Psoas muscle (tissue), 8 donors: ENCODE measurements at places on chromosomes 3 and 15.

- peak; percentile 64 for DNase-seq
Observed at GRCh38 chr15:73265536-73266153, 103.1 kb downstream of the HCN4 start.

GRCh38 chr3:156211583-156211982, 91.2 kb downstream of the KCNAB1 start:
- DNase-seq: no peak

DNA sequence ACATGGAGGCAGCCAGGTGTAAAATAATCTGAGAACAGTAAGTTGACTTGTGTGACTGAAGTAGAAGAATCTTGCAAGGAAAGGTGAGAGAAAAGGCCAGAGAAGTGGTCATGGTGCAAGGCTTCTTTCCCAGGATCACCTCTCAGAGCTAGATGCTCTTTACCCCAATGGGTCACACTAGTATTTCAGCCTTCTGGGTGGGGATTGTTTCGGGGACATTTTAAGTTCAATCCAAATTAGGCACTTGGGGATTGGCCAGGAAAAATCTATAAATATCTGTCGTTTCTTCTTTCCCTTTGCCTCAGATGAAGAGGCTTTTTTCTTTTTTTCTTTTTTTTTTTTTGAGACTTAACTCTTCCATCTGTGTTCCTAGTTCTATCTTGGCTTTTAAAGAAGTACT, 188.0 kb downstream of the KLHL25 start:
- no peak for DNase-seq

- DNase-seq: no peak
Observed at GRCh38 chr3:139676632-139677387, 962 bp downstream of the NMNAT3 start.

DNA sequence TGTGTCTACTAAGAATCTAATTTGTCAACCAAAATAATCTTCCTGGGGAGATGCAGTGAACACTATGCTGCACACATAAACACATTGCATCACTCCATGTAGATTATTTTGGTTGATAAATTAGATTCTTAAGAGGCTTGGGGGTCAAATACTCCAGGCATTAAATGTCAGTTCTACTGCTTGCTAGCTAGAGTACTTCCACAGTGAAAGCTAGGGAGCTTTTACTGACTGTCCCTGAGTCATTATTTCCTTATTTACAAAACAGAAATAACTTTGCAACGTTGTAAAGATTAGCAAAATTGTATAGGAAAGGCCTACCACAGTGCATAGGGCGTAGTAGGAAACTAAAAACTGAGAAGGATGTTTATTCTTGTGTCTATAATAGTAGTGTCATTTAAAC, 12.9 kb upstream of the TMC3 start:
- no peak for DNase-seq

GRCh38 chr15:31559786-31560185, 233.2 kb downstream of the KLF13 start:
- DNase-seq: no peak

GRCh38 chr3:167493244-167493643, 19.4 kb upstream of the SERPINI2 start:
- no peak for DNase-seq

GRCh38 chr3:114223143-114223542, 14.2 kb downstream of the ZNF80 start:
- no peak for DNase-seq

DNA sequence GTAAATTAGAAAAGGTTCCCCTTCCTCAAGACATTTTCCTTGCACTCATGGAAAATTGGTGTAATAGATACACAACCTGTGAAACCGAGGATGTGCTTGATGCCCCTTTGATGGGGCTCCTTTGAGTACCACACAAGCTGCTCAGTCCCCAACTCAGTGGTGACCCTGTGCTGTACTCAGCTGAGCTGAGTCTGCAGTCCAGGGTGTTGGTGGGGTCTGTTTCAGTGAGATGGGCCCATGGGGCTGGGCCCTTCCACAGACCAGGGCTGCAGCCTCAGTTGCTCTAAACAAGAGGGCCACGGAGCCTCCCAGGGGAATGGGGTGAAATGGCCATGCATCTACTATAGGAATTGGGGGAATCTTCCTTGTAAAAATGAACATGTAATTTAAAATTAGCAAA, 39.3 kb downstream of the KY start:
- DNase-seq: no peak

DNA sequence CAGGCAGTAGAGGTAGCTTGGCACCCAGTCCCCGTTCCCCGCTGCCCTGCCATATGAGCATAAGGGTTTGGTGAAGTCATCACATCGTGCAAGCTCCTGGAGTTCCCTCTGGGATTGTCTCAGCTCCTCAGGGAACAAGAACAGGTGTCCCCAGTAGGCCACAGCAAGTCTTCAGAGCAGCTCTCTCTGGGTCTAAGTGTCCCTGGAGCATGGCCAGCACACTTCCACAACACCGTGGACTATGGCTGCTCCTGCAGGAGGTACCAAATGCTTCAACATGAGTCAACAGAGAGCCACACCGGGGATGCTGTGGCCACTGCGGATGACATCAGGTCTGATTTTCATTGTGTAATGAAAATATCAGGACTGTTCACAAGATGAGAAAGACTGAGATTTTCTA, 23.1 kb downstream of the ABHD6 start:
- DNase-seq: peak; percentile 27

DNA sequence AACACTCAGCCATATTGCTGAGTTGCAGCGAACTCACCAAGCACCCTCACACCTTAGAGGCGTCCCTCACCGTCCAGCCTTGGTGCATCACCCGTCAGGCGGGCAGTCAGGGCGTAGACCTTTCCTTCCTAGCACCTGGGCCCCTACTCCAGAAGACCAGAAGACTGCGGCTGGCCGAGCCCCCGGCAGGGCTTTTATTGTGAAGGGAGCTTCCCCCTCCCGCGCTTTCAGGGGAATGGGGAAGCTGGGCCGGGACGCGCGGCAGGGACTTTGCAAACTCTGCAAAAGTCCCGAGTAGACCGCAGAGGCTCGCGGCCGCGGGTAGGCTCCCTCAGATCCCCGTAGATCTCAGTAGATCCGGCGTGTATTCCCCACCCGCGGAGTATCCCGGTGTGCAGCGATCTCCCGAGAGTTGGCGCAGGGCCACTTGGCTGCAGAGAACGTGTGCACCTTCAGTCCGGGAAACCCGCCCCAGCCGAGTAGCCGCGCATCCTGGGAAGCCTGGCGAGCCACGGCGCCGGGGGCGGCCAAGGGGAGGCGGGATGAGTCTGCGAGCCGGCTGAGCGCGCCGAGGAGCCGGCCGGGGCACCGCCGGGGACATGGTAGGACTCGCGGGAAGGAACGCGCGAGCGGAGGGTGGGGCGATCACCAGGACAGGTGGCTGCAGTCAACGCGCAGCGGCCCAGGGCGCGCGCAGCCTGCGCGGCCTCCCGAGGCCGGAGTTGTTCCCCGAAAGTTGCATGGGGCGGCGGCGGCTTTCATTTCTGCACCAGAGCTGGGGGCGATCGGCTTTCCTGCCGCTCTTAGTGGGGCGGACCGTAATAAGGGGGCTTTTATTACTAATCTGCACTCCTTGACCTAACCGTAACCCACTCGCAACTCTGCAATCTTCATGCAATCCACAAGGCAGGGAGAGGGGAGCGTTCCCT, at the start of gene GASK1A:
Gene GASK1A (plus strand): TSS at position 268 of the 929 bp plus-strand sequence. CDS start 332 bp downstream, at position 600.
- peak; percentile 78 for DNase-seq

- no peak for DNase-seq
Observed at GRCh38 chr15:87477737-87478686, 778.5 kb downstream of the NTRK3 start.

DNA sequence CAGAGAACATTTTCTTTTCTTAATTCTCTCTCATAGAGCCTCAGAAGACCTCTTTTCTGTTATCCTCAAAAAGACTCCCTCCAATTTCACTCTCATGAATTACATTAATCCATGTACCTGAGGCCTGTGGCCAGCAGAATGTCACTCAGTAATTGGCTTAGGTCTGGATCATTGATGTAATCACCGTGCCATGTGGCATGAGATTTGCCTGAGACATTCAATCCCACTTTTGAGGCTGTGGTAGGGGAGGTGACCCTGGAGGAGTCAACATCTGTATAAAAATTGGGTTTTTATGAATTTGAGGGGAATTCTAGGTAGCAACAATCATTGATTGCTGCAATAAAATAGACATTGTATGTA, 295.3 kb downstream of the GBE1 start:
- DNase-seq: no peak

- DNase-seq: peak; percentile 54
Observed at GRCh38 chr3:133038731-133039375, 662 bp downstream of the TMEM108 start.

DNA sequence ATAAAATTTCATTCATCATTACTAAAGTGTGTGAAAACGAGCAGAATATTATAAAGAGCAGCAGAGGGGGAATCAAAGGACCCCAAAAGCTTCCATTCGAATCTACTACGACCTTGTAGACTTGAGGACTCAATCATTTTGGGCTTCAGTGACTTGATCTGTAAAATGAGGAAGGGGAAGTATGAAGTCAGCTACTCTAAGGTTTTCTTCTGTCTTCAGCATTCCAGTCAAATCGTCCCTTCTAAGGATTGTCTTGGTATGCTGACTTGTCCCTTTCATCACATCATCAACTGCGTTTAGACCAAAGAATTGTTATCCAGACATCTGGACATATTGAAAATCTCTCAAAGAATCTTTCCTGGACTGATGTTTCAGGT, 44.8 kb downstream of the PLD1 start:
- DNase-seq: no peak

GRCh38 chr3:149009732-149010131, 18.4 kb downstream of the GYG1 start:
- no peak for DNase-seq

DNA sequence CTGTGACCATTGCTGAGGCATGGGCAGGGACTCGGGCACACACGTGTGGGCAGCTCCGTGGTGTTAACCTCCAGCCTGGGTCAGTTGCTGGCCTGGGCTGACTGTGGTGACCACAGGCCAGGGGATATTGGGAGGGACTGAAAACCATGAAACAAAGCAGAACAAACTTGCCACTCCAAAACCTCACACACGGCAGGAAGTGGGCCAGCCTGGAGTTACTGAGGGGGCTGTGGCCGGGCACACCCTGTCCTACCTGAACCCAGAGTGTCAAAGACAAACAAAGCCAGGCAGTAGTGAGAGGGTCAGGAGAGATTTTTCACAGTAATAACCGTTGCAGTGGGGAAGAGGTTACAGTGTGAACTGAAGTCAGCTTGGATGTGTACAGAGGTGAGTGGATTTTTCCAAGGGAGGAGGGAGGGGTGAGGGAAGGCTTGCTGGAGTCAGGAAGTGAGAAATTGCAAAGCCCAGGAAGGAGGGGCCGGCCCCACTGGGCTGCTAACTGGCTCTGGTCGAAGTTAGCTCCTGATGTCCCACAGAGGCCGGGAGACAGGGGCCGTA, 40.0 kb upstream of the ATP10A start:
- peak; percentile 33 for DNase-seq

DNA sequence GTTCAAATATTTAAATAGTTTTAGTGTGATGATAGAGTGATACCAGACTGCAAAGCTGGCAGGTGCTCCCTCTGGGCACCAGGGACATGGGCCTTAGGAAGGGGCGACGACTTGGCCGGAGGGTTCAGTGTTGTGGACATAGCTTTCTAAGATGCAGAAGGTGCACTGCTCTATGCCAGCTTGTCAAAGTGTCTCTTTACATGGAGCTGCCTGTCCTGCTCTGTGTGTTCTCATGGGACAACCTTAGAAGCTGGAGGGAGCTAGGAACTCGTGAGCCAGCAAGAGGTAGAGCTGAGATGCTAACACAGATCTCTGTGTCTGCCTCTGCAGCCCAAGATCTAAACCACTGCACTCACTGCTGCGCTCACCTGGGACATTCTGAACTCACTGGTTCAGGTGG, 77.8 kb downstream of the SENP2 start:
- no peak for DNase-seq

GRCh38 chr3:45677841-45678240, 11.4 kb upstream of the SACM1L start:
- DNase-seq: no peak

DNA sequence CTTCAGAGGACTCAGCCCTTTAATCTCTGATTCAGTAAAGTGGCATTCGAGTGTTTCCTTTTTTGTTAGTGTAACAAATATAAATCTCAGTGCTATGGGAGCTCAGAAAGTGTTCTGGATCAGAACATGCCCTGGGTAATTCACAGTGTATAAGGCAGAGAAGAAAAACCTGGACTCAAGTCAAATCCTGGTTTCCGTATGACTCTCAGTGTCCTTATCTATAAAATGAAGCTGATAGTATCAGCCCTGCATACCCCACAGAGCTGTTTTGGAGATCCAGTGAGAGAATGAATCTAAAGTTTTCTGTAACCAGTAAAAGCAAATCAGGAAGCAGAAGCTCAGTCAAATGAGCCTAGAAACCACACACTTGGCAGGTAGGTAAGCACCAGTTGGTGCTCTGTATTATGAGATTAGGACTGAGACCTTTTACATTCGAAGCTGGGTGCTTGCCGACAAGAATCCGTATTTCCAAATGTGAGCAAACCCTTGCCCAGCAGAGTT, 67.2 kb downstream of the IL1RAP start:
- DNase-seq: no peak

GRCh38 chr15:78411061-78411460, 27.0 kb upstream of the IREB2 start:
- DNase-seq: no peak

GRCh38 chr3:183188895-183189462, 26.4 kb upstream of the LAMP3 start:
- peak; percentile 56 for DNase-seq

DNA sequence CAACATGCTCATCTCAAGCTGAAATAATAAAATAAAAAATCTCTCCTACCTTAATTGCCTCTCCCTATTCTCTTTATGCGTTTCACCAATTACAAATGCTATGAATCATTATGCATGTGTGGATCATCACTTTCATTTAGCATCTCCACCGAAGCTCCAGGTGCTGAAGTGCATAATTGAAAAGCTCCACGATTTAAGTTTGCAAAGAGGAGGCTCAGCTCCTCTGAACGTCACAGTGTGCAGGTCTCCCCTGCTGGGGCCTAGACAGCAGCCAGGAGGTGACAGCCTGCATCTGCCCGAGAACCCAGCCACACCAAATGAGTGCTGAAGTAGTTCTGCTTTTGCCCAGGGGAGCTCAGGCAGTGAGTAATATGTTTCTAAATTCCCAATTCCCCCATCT, 60.5 kb upstream of the GLCE start:
- no peak for DNase-seq

DNA sequence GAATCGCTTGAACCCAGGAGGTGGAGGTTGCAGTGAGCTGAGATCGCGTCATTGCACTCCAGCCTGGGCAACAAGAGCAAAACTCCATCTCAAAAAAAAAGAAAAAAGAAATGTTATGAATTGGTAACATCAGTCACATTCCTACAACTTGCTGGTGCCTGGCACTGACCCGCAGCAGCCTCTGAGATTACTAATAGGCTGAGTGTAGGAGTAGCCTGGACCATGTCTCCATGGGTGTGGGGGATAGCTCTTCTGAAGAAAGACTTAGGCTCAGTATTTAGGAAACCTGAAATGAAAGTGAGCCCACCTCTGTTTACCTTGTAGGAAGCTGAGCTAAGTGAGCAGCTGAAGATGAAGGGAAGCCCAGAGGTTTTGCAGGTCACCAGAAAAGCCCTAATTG, 148.3 kb downstream of the LRRC28 start:
- no peak for DNase-seq
